ENCODE measurements at places on chromosomes 12 and 14.

- DNase-seq = no peak
Measured at GRCh38 chr12:42284157-42284556, 41.7 kb downstream of the ZCRB1 start.

DNA sequence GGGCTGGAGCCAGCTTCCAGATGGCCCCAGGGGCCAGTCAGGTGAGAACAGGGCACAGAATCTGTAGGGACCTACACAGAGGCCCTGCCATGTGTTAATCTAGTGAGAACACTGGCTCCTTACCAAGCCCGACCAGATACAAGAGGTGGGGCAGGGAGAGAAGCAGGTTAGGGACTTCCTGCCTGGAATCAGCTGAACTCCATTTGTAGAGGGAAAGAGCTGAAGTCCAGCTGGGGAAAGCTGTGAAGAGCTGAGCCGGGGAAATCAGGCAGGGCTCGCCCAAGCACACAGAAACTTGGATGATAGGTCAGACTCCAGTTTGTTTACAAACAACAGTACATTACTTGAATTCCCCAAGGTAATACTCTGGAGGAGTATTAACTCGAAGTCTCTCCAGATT, 46.7 kb downstream of the PTGER2 start:
- DNase-seq = no peak

DNA sequence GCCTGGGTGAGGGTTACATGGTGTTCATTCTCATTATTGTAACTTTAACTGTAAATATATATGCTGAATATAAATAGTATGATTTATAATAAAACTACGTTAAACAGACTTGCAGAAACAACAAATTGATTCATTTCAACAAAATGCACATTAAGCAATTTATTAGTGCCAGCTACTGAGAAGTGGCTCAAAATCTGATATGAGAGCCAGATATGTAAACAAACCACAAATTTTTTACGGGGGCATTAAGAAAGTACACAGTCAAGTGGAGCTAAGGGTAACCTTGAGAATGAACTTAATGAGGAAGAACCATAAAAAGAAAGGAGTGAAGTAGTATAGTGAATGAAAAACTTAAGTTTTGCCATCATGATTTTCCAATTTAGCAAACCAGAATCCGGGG, 40.3 kb downstream of the CEP128 start:
- DNase-seq = no peak

GRCh38 chr12:89436062-89436461, 83.8 kb upstream of the DUSP6 start:
- no peak for DNase-seq

DNA sequence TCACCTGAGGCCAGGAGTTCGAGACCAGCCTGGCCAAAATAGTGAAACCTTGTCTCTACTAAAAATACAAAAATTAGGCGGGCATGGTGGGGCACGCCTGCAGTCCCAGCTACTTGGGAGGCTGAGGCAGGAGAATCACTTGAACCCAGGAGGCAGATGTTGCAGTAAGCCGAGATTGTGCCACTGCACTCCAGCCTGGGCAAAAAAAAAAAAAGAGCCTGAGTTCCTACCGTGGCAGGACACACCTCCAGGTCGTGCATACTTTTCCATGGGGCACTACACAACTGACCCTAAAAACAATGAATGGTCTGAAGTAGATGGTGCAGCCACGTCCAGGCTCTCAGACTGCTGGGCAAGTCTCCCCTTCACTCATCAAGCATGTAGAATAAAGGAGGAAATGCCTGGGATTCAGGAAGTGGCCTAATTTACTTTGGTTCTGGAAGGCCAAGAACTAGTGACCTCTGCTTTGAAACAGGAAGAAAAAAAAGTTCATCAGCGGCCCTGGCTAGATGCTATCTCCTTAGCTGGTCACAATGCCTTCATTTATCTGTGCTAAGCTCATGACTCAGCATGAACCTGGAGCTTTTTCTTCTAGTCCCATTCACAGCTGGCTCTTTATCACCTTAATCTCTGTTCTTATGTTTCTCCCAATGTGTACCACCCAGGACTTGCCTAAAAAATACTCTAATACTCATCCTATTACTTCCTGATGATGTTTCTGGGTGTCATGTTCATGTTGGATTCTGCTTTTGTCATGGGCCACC, 55.8 kb upstream of the OR6J1 start:
- DNase-seq = no peak

GRCh38 chr12:82090165-82090564, 268.0 kb downstream of the CCDC59 start:
- DNase-seq = no peak

DNA sequence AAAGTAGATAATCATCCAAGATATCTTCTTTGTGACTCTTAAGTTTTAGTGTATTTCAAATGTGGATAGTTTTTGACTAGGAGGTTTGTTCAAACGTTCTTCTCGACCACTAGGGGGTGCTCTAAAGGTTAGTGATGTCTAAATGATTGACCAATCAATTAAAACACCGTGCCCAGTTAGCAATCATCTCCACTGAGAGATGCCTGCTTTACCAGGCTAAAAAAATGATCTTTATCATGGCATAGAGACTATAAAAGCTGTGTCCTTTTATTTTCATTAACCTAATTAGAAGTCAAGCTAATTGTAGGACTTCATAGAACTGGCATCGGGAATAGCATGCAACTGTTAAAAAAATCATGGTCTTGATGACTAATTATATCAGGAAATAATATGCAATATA, 153.9 kb downstream of the PRKCH start:
- peak; percentile 68 for DNase-seq

DNA sequence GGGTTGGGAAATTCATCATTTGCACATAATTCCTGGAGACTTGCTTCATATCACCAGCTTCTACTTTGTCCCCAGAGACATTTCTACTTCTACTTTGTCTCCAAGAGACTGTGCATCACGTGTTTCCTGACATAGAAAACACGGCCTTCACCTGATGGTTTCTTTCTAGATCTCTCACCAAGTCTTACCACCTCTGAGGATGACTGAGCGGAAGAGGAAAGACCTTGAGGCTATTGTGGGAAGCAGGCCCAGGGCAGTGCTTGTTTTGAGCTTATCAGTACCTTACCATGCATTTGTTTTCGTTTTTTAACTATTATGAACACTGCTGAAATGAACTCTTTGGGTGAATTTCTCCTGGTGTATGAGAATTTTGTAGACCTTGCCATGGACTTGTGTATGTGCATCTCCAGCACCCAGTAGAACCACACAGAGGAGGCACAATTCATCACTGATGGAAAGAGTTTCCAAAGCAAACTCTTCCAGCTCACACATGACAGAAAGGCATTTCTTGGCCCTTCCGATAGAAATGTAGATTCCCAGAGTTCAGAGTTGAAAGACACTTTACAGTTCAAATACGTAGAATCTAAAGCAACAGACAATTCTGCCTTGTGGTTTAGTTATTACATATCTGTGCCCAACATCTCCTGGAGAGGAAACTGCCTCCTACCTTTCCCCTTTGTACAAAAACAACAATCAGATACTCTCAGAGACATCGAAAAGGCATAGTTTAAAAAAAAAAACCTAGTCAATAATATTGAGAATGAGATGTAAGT, 434.7 kb downstream of the FUT8 start:
- no peak for DNase-seq

DNA sequence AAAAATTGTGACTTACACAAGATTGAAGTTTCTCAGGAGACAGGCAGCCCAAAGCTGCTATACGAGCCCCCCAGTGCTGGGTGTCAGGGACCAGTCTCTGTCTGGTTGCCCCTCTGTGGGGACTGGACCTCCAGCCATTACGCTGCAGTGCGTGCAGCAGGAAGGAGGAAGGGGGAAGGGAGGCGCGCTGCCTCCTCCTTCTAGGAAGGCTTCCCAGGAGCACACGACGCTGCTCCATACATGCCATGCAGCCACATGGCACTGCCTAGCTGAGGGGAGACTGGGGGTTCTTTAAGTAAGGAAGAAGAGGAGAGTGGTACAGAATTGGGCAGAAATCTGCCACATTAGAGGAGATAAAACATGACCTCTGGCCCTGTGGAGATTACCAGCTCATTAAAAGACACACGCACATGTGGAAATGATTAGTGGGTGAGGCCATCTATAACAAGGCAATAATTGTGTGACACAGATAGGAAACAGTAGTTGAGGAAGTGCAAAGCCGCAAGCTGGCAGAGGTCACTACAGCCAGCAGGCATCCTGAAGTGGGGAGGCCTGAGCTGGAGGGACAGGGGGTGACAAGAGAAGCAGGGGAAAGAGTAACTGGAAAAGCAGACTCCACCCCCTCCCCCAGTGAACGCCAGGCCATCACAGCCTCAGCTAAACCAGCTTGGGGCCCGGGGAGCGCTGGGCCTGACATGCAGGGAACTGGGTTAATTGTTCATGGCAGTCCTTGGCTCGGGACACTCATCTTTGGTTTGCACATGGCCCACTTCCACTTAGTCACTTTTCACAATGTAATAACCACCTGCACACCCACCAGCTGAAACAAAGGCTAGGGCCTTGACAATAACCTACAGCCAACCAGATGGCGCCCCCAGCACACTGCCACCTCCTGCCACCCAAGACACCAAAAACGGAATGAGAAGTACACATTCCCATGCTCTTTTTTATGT, 39.6 kb downstream of the CCDC88C start:
- no peak for DNase-seq

GRCh38 chr12:69569236-69569635, 16.0 kb upstream of the CCT2 start:
- DNase-seq = peak; percentile 25
